Stimulated activated CD8-positive, alpha-beta memory T cell treated with anti-CD3 and anti-CD28 coated beads, Interleukin-4, amount 100 ng/mL, for 4 hours (primary cell): ENCODE measurements at places on chromosomes 12 and 14.

- DNase-seq: no peak
Measured at GRCh38 chr12:127149226-127149964, 1117.6 kb upstream of the TMEM132C start.

GRCh38 chr12:3135522-3136461, 58.6 kb downstream of the TSPAN9 start:
- no peak for DNase-seq

DNA sequence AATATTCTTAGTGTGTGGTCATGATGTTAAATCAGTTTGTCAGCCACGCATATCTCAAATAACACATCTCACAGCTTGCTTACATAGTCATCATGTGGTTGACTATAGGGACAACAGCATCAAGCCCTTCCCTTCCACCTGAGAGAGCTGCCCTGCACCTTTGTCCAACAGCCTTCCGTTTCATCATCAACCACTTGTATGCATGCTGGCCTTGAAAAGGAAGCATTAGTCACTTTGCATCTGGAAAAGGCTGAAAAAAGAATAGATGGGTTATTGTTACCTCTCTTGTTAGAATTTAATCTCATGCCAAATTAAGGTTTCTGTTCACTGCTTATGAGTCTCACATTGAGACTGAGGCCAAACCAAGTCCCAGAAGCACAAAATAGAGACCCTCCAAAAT, 1586.5 kb upstream of the SEL1L start:
- no peak for DNase-seq

- DNase-seq: no peak
Measured at GRCh38 chr12:111034083-111034885, 113.9 kb upstream of the MYL2 start.

GRCh38 chr14:92404018-92404417, 81.1 kb downstream of the SLC24A4 start:
- DNase-seq: no peak

GRCh38 chr14:34713681-34714319, 593 bp downstream of the CFL2 start:
- no peak for DNase-seq

DNA sequence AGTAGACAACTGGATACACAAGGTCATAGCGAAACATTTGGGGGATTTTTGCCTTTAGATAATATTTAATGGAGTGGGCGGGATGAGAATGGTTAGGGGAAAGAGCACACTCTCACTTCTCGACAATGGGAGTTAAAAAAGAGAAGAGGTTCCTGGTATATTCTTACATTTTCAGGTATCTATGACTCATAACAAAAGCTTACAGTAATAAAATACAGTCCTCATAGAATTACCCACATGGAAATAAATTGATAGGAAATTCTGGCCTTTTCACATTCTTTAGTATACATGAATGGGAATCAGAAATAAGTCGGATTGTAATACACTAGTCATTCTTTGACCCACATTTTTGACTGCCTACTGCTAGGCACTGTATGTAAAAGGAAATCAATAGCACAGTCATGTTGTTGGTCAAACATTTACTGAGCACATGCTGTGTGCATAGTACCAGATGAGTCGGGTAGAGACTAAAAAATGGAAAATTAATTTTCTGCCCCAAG, 8.2 kb upstream of the CRADD start:
- DNase-seq: no peak

- no peak for DNase-seq
Measured at GRCh38 chr12:3049611-3050249, 27.4 kb upstream of the TSPAN9 start.

DNA sequence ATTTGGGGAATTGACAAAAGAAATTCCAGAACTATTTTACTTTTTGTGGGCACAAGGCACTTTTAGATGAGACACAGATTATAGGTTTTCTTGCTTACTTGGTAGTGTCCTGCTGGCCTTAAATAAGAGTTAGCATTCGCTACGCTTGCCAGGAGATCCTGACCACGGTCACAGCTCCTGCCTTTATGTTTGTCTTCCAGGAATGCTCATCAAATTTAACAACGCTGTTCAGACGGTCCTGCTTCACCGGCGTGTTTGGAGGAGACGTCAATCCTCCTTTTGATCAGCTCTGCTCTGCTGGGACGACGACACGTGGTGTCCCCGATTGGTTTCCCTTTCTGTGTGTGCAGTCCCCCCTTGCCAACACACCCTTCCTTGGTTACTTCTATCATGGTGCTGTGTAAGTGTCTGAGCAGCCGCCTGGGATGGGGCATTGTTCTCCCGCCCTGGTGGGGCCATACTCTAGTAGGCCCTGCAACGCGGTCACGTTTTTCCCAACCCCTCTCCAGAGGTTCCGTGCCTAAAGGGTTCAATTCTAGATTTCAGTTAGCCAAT, 15.8 kb downstream of the TCTN2 start:
- DNase-seq: no peak

- DNase-seq: no peak
Measured at GRCh38 chr12:57850854-57851430, 4.4 kb upstream of the CTDSP2 start.

- DNase-seq: no peak
Measured at GRCh38 chr12:29611906-29612305, 114.4 kb upstream of the OVCH1 start.

DNA sequence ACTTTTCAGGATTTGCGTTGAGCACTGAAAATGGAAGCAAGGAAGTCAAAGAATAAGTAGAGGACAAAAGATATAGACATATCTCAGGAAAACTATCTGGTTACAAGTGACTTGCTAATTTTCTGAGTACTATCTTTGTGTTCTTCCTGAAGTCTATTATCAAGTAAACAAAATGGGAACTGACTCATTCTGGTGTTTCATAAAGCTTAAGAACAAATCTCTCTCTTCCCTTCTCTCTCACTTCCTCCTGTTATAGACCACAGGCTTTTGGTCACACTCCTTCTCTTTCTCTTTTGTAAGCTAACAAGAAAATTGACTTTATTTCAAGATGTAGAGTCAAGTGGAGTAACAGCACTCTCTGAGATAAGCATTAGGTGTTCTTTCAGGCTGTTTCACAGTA, 406.6 kb upstream of the SYT1 start:
- DNase-seq: no peak

GRCh38 chr12:86838711-86839110, 582.5 kb upstream of the MGAT4C start:
- DNase-seq: no peak

DNA sequence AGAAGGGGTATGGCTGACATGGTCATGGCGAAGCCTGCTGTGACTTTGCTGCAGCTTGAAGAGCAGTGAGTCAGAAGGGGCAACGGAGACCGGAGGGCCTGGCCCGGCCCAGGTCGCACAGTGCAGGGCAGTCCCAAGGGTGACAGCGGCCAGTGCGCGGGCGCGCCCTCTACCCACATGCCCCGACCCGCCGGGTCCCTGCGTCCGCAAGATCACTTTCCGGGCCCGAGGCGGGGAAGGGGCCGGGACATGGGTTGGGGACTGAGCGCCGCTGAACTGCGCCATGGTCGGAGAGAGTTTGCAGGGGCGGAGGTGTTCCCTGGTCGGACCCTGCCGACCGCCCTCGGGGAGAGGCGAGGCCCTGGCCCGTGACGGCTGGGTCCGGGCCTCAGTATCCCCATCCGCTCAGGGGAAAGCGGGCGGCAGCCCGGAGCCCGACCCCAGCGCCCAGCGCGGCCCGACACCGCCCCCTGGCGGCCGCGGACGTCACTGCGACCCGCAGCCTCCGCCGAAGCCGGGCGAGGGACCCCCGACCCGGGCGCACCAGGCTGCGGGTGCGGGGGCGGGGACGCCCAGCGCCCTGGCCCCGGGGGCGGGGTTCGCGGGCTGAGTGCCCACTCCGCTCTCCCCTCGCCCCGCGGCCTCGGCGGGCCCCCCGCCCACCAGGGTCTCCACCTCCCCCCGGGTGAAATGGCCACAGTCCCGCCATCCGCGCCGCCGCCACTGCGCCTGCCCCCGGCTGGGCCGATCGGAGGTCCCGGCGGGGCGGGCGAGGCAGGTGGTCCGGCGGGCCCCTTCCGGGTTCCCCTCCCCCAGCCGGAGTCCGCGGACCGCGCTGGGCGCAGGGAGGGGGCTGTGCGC, 7.2 kb upstream of the ANKRD9 start:
- DNase-seq: peak; percentile 34

GRCh38 chr12:15982471-15982870, 71.3 kb downstream of the DERA start:
- no peak for DNase-seq

GRCh38 chr14:60893911-60894310, 87.0 kb downstream of the TRMT5 start:
- no peak for DNase-seq

DNA sequence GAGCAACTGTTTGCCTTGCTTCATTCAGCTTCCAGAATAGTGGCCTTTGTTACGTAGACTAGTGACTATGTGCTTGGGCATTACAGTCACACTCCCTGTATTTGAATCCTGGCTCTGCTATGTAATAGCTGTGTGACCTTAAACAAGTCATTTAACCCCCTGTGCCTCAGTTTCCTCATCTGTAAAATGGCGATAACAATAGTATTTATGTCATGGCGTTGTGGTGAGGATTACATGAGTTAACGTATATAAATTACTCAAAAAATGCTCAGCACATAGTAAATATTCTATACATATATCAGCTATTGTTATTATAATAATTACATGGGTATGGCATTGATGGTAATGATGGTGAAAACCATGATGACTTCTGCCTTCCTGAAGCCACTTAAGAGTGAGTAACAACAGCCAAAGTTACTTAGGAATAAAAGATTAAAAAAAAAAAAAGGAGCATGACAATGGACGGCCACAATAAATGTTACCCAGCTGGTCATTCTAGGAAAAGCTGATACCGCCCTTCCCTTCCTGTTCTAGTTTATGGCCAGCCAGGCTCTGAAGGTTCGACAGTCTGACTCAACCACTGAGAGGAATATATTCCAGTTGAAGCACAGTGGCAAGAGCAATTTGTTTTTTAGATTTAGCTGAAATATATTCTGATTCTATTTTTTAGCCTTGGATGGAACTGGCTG, 9.9 kb upstream of the ADIPOR2 start:
- no peak for DNase-seq

- DNase-seq: no peak
Measured at GRCh38 chr14:60509438-60510253, 700 bp downstream of the SIX6 start.

GRCh38 chr12:116174006-116174405, 103.5 kb downstream of the MED13L start:
- no peak for DNase-seq

- no peak for DNase-seq
Measured at GRCh38 chr12:95522692-95523091, 28.6 kb downstream of the USP44 start.

DNA sequence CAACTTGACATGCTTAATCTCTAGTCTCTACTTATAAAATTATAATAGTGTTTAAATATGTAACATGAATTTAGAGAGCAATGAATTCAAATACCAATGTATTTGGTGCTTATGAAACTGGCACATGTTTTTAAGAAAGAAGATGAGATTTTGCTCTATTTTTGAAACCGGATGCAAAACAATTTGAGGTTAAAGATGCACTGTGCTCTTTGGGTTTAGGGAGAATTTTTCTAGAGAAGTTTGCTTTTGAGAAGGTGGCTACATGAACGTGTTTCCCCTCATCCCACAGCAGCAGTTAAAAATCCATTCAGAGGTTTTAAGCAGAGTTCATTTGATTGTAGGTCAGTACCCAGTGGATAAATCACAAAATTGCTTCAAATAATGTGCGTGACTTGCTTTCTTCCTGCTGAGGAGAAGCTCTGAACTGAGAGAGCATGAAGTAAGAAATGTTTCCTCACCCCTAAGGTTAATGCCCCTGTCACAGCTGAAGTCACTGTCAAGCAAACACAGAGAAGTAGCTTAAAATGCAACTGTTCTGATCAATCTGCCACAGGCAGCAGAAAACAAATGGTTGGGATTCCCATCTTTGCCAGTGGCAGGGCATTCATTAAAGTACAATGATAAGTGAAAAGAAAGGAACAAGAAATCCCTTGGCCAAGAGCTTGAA, 241.9 kb upstream of the SYT1 start:
- DNase-seq: no peak
